A549 treated with Hydrocortisone at 1 μM for 4 hours (cell line): ENCODE measurements at places on chromosomes 7 and 10. TPM values are rescaled to one million over a fixed set of nuclear protein-coding genes. Genes with fewer than 3 reads are reported as not detected.

ELAPOR2 gene
- total RNA-seq, result 0.07 to 0.22 TPM (median 0.16 TPM) in 4 of 5 replicates, not detected in the other

SLC29A3 gene
- 23.8 to 29.2 TPM (median 25.1 TPM) in 5 replicates for total RNA-seq

SLC18A3 gene
- 0.03 TPM in 1 of 5 replicates, not detected in the others for total RNA-seq

ACSM6 gene
- not detected in 5 replicates for total RNA-seq

NKX2-3 gene
- 0.05 TPM in 1 of 5 replicates, not detected in the others for total RNA-seq

TMEM209 gene
- total RNA-seq, result 11.2 to 18.8 TPM (median 13.7 TPM) in 5 replicates

CHAT gene
- total RNA-seq, result not detected in 5 replicates

KCNIP2 gene
- 0.49 to 0.98 TPM (median 0.75 TPM) in 5 replicates for total RNA-seq

ITPRID1 gene
- not detected in 5 replicates for total RNA-seq
